ENCODE measurements at places on chromosomes 7 and 10. TPM values are rescaled to one million over a fixed set of nuclear protein-coding genes. Genes with fewer than 3 reads are reported as not detected.

GRCh38 chr10:111481261-111481826 is 404.5 kb downstream of the ADRA2A start:
- ATAC-seq = peak; percentile 82

GRCh38 chr7:3867863-3868262 is 566.8 kb downstream of the SDK1 start:
- ATAC-seq = no peak

GRCh38 chr10:127911218-127911866 is 4.4 kb downstream of the PTPRE start:
- no peak for ATAC-seq

DNA sequence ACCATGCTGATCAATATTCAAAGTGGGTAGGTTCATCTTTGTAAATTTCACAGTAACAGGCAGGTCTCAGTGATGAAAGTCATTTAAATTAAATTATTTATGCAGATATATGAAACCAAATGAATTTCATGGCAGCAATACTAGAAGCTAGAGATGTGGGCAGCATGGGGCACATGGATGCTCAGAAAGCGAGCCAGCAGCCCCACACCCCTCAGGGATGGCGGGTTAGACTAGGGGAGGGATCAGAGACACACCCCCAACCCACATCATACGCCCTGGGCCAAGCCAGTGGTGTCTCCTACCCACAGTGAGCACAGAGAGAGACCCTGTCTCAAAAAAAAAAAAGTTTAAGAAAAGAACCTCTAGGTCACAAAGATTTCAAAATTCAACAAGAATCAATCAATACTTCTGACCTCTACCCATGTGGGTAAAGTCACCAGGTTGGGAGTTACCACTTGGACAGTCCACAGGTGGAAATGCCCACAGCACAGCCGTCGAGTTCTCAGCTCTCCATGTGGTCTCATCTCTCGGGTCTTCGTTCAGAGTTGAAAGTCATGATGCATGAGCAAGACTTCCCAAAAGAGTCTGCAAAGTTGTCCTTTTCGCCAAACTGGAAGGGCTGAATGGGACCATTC is 79.3 kb upstream of the PPP2R2D start:
- no peak for ATAC-seq

PAX4 gene
- total RNA-seq = not detected

RASA4 gene
- 13.2 TPM for total RNA-seq

NPY4R gene
- 0.32 TPM for total RNA-seq

ZNF503 gene
- 18.8 TPM for total RNA-seq
